ENCODE measurements at places on chromosomes 5 and 9.
A peak's percentile ranks its signal among the peaks of the same experiment; 100 is the strongest.

DNA sequence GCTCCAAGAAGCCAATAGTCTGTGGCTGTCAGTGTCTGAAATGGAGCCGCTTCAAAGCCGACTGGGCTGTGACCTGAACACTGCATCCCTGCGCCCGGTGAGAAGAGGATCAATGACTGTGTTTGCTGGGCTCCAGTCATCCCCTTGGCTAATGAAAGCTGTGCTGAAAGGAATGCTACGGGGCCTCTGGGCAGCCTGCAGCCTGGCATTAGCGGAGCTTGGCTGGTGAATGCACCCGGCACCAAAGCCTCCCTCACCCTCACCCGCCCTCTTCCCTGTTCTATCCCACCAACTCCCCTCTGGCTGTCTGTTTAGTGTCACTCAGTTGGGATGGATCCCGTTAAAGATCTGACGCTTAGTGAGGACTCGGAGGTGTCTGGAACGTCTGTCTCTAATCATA lies 355.3 kb downstream of the BNC2 start:
- no peak for DNase-seq

- DNase-seq, result no peak
Measured at GRCh38 chr5:78640662-78641474, 7.7 kb downstream of the LHFPL2 start.

GRCh38 chr5:9898319-9898718 lies 268.2 kb upstream of the TAS2R1 start:
- DNase-seq, result peak; percentile 59

GRCh38 chr9:91113016-91113415 lies 248.7 kb downstream of the AUH start:
- no peak for DNase-seq

- no peak for DNase-seq
Measured at GRCh38 chr9:130731355-130731754, 37.8 kb downstream of the EXOSC2 start.

GRCh38 chr5:56523790-56524575 lies 290.9 kb upstream of the ANKRD55 start:
- no peak for DNase-seq

- DNase-seq, result no peak
Measured at GRCh38 chr9:132366481-132366880, 11.7 kb upstream of the SETX start.

GRCh38 chr9:86337469-86338108 lies 16.6 kb downstream of the TUT7 start:
- DNase-seq, result no peak

DNA sequence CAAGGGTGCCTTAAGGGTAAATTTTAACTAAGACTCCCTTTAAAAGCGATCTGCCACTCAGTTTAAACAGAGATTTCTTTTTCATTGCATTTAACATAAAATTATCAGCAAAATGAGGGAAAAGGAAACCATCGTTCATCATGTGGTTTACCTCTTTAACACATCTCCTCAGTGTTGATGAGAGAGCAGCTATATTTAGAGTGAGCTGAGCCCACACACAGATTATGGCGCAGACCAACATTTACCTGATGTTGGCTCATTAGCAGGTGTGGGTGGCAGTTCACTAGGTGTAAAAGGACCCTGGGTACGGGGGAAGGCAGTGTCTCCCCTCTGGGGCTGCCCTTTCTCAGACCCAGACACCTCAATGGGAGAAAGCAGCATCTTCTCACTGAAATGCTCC lies 149.8 kb downstream of the ENTREP1 start:
- no peak for DNase-seq

- no peak for DNase-seq
Measured at GRCh38 chr9:130285271-130285670, 19.7 kb downstream of the HMCN2 start.

GRCh38 chr9:93288891-93289883 lies 105.2 kb downstream of the WNK2 start:
- DNase-seq, result peak; percentile 9

GRCh38 chr9:20570756-20571155 lies 51.5 kb downstream of the MLLT3 start:
- no peak for DNase-seq

DNA sequence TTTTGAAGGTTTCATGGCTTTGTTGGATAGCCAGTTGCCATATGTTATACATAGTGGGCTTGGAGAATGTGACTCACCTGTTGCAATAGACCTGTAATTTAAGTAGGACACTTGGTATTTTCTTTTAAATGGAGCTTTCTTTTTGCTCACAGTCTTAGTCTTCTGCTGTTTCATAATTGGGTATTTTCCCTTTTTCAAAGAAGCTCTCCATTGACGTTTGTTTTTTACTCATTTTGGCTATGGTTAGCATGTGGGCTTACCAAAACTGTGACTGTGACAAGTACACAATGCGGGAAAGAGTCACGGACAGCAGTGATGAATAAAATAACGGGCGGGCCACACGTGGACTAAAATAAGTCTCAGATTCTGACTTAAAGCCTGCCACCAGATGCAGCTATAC lies 23.2 kb upstream of the RNF20 start:
- DNase-seq, result no peak

DNA sequence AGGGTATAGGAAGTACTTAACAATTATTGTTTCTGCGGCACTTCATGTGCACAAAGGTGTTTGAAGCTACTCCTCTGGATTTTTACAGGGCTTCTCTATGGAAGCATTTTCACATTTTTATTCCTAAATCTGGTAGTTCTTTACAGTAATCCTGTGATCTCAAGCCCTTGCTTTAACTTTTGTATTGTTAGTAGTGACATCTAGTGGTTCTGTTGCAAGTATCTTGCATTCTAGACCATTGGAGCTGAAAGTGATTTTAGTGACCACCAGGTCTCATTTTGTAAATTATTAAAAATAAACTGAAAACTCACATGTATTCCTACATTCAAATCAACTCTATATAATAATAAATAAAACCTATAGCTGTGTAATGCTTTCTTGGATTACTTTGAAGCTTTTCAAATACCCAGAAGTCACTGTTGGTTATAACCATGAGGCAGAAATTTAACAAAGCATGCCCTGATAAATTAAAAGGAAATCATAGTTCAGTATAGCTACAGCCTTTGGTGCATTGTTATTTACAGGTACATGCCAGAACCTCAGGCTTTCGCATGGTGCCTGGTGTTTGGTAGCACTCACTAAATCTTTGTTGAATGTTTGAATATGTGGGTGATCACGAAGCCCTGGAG lies 18.9 kb downstream of the RPS23 start:
- peak; percentile 11 for DNase-seq

DNA sequence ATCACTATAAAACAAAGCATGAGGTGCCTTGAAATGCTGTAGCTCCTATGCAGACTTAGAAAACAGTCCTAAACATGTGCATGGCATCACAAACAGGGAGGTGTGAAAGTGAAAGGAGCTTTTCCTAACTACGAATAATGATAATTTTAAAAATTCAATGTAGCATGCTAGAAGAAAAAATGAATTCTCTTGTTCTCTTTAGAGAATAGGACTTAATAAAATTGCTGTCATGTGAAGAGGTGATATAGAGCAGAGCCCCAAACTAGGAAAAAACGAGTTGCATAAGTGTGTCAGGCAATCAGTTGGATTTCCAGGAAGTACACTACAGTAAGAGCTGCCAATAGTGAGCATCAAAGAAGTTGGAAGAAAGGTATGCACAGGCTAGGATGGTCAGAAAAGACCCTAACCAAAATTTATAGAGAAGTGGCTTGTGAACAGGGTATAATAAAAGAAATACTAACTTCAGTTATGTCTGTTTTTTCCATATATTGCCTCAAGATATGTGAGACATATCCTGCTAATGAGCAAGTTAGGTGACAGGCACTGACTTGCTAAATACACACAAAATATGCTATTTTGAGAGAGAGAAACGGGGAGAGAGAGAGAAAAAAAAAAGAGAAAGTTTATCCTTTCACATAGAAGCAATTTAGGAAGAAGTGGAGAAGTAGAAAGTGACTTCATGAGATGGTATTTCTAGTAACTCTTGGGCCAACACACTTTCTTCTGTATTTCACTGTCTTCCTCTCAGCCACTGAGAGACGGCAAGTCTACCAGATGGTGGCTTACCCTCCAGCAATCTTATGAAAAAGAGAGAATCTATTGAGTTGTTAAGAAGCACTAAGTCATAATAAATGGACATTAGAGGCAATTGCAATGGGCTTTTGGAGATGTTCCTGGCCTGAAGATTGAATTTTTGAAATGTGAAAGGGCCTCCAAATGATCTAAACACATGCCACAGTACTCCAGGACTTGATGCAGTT lies 18.0 kb downstream of the ITGA2 start:
- no peak for DNase-seq
